ENCODE measurements at places on chromosomes 7 and 10. TPM values are rescaled to one million over a fixed set of nuclear protein-coding genes. Genes with fewer than 3 reads are reported as not detected.

Gene SH2D4B
- 0.20 TPM for polyA plus RNA-seq

Gene PNLIP
- polyA plus RNA-seq = not detected

DNA sequence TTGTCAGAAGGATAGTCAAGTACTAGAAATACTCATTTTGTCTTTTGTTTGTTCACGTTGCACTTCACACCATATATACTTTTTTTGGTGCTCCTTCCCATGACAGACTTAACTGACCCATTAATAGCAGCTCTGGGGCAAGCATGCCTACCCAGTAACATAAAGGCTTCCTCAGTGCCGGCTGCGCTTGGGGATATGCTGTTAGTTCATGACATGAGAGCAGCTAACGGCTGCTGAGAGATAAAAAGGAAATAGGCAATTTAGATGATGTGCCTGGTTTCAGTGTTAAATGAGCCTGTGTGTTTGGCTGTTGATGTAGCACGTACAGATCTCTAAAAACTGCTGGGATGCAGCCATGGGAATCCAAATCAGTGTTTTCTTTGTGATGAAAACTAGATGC, 86.4 kb downstream of the TAX1BP1 start:
- DNase-seq = no peak

DNA sequence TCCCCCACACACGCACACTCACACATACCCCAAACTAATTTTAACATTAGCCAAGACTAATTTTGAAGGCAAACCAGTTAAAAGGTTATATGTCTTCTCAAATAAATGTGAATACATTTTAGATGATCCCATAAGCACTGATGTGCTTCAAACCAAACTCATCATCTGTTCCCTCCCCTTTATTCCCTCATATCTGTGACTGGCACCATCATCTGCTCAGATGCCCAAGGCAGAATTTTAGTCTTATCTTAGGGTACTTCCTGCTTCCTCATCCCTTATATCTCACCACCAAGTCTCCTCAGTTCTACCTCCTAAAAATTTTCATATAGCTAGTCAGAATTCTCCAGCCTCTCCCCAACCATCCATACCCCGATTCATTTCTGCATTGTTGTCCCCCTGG, 80.4 kb downstream of the UPF2 start:
- no peak for DNase-seq

DNA sequence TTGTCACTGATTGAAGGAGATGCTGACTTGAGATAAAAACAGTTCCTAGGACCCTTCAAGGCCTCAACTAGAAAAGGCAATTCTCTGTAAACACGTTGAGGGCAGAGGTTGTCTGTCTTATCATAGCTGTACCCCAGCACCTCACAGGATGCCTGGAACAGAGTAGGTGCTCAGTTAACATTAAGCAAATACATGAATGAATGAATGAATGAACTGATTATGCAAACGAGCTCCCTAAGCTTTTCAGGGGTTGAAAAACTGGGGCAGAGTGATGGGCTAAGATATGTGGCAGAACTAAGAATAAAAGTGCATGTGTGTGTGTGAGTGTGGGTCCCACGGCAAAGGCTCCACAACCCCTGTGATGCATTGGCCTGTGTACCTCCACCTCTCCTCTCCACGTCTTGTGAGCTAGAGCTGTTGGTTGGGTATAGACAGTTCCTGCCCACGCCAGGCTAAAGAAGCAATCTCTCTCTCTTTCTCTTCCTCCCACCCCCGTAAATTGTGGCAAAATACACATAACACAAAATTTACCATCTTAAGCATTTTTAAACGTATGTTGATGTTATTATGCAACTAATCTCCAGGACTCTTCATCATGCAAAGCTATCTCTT, 20.9 kb upstream of the SMC3 start:
- no peak for DNase-seq

DNA sequence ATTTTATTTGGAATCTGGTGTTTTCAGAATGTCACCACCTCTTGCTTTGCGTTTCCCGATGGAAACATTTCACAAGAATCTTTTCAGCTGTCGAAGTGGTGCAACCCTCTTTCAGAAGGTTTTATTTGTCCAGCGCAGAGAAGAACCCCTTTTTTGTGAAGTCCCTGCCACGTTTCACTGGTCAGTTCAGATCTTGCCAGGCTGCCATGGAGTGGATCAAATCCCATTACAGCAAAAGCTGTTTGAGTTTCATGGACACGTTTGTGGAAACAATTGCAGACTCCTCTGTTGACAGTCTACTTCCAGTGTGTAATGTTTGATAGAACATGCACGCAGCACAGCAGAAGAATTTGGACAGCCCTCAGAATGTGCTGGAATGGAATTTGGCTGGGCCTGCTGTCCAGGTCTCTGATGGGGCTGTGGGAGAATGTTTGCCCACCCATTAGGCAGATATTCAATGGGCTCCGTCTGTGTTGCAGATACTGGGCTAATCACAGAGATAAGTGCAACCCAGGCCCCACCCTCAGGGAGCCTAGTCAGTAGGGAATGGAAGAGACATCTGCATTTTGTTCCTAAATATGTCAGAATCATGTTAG, 143.2 kb downstream of the GRK5 start:
- no peak for DNase-seq
